ENCODE measurements at places on chromosomes 12 and 14.

DNA sequence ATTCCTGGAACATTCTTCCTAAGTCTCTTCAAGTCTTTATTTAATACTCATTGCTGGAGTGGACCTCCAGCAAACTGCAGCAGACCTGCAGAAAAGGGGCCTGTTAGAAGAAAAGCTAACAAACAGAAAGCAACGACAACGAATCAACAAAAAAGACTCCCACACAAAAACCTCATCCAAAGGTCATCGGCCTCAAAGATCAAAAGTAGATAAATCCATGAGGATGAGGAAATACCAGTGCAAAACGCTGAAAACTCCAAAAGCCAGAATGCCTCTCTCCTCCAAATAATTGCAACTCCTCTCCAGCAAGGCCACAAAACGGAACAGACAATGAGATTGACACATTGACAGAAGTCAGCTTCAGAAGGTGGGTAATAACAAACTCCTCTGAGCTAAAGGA is 472.2 kb downstream of the C12orf50 start:
- DNase-seq = no peak

DNA sequence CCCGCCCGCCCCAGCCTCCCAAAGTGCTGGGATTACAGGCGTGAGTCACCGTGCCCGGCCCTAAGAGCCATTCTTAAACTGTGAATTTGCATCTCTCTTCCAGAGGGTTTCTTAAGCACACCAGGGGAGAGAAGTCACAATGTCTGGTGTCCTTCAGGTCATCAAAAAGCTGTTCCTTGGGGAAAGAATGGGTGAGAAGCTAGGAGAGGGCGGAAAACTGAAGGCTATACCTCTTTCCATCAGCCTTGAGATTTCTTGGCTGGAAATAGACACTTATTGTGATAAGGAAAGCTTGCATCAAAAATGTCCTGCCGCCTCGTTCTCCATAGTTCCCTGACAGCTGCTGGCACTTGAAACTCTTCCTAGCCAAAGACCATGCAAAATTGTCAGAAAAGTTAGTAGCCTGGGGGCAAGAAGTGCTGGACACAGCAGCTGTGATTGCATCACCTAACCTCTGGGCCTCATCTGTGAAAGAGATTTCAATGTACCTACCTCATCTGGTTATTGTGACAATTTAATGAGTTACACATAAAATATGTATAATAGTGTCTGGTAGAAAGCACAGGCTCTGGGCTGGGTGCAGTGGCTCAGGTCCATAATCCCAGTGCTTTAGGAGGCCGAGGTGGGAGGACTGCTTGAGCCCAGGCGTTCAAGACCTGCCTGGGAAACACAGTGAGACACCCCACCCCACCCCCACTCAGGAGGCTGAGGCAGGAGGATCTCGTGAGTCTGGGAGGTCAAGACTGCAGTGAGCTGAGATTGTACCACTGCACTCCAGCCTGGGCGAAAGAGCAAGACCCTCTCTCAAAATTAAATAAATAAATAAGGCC is 9.7 kb upstream of the UBC start:
- DNase-seq = no peak

GRCh38 chr12:78966062-78966461 is 101.5 kb downstream of the SYT1 start:
- DNase-seq = no peak

GRCh38 chr12:69894800-69895383 is 69.9 kb downstream of the MYRFL start:
- DNase-seq = no peak

DNA sequence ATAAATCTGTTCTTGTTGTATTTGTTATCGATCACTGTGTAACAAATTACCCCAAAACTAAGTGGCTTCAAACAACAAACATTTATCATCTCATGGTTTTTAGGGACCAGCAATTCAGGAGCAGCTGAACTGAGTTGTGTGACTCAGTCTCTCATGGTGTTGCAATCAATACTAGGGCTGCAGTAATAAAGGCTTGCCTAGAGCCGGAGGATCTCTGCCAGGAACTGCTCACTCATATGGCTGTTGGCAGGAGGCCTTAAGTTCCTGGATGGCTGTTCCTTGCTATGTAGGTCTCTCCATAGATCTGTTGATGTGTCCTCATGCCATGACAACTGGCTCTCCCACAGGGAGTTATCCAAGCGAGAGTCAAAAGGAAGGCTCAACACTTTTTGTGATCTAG is 3.8 kb upstream of the PSMC6 start:
- DNase-seq = no peak

DNA sequence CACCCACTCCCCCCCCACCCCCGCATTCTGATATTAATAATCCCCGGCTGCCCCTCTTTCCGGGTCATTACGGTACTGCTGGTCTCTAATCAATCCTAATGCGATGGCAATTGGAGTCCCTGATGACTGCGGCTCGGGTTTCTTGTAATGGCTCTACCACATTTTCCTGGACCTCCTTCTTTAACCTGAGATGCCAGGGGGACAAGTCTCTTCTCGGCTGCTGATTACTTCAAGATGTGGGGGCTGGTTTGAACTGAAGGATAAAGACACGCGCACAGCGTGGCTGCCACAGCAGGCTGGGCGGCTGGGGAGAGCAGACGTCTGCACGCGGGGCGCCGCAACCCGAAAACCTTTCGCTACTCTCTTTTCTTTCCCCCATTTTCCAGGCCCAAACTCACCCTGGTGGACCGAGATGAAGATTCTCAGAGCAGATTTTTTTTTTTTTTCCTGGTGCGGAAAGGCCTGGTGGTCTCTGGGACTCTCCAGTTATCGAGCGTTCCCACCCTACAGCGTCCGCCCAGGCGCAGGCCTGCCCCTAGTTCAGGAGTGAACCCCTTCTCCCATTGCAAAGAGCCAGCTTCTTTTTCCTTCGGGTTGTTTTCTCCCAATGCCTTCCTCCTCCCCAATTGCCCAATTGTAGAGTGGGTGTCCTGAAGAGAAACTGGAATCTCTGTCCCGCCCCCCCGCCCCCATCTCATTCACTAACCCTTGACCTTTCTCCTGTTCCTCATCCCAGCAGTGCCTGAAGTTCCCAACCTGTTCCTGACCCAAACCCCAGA is 6.0 kb upstream of the SIX1 start:
- DNase-seq = no peak

Data from GM12865 (cell line).